Fibroblast of skin of abdomen (primary cell): ENCODE measurements at places on chromosomes 3 and 15.

DNA sequence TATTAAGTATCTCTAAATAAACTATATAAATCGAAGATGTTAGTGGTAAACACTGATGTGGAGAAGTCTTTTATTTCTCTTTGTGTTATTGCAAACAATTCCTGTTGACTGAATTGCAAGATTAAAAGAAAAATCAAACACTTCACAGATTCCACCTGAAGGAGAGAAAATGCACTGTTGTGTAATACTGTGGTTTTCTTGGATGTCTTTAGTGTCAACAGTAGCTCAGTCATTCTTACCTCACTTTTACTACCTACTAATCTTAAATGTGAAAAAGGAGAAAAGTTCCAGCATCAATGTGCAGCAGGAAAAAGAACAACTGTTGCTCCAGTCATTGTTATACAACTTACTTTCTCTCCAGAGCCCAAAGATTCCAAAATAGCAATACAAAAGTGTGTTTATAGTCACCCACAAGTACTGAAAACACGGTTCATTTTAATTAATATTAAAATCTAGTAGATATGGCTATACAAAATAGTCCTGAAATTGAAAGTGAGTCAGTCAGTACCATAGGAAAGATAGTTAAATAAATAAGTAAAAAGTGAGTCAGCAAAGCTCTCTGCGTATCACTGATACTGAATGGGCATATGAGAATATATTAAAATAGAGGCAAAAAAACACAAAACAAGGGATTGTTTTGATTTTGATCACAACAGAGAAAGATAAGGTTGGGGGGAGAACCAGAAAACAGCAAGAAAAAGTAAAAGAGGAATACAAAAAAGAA is 90.5 kb upstream of the CSPG5 start:
- DNase-seq, result no peak

GRCh38 chr15:95347837-95348236 is 982.7 kb upstream of the NR2F2 start:
- no peak for DNase-seq

DNA sequence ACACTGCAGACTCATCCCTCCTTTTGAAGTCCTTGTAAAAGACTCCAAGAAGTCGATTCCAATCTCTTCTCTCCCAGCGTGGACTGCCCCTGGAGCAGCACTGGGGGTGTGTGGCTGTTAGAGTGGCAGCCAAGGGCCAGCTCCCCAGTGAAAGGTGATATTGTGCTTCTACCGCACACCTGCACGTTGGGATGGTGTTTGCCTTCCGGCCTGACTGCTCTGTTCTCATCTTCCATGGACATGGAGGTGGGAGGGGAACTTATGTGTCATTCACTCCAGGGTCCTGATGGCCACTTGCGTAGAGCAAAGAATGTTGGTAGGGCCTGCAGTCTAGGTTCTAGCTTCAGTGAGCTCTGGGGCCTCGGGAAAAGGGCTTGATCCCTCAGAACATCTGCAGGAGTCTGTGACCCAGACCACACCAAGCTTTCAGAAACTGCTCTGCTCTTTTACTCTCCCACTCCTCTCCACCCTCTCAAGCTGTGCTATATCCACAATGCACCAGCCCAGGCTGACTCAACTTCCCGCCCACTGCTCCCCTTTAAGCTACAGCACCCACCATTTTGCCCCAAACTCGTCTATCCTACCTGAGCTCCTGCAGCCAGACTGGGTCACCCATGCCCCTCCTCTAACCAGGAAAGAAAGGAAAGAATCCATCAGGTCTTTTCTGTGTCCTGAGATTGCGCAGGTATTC is 31.3 kb downstream of the LIPC start:
- no peak for DNase-seq

DNA sequence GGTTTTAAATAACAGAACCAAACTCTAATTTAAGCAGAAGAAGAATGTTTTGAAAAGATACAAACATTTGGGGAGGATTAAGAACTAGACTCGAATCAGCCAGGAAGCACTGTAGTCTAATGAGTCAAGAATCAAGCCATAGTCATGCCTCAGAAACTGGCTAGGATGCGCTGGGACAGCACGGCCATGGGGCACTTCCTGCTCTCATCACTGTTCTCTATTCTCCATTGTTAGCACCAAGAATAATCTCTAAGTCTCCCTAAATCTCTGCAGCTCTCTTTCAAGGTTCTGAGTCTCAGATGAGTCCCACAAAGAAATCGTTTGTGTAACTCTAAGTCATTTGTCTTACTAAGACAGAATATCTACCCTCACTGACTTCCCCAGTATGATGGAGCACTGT is 399.0 kb upstream of the KCNMB2 start:
- DNase-seq, result no peak

- DNase-seq, result no peak
Measured at GRCh38 chr15:25890529-25890928, 27.4 kb upstream of the ATP10A start.

- DNase-seq, result peak; percentile 69
Measured at GRCh38 chr3:100463002-100463401, 29.4 kb upstream of the TMEM45A start.

DNA sequence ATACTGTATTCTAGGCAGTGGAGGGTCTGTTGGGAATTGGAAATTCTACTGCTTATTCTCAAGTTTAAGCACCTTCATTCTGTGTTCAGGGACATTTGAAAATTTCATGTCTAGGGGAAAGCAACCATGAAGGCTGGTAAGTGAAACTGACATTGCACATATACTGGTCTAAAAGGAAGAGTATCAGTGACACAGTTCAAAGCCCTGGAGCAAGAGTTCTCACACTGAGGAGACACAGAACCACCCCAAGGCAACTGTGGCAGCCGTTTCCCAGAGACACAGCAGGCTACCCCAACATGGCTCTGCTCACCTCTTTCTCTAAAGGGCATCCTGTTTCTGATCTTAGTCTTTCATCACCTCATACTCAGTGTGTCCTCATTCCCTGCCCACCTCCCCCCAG is 67.5 kb downstream of the KCNMB2 start:
- no peak for DNase-seq

DNA sequence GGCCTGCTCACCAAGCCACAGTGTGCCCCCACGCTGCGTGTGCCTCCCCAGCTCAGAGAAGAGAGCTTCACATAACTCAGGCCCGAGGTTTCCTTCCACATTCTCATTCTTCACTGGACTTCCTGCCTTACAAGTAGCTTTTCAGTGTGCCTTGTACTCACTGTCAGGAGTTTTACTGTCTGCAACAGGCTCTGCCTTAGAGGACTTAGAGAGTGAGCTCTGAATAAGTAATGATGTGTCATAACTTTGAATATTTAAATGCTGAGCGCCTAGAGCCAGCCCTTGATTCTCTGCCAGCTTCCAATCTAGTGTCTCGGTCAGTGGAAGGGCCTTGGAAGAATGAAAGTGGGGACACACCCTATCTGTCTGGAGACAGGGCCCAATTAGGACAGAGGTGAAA is 41.8 kb downstream of the ITGB5 start:
- DNase-seq, result peak; percentile 88

DNA sequence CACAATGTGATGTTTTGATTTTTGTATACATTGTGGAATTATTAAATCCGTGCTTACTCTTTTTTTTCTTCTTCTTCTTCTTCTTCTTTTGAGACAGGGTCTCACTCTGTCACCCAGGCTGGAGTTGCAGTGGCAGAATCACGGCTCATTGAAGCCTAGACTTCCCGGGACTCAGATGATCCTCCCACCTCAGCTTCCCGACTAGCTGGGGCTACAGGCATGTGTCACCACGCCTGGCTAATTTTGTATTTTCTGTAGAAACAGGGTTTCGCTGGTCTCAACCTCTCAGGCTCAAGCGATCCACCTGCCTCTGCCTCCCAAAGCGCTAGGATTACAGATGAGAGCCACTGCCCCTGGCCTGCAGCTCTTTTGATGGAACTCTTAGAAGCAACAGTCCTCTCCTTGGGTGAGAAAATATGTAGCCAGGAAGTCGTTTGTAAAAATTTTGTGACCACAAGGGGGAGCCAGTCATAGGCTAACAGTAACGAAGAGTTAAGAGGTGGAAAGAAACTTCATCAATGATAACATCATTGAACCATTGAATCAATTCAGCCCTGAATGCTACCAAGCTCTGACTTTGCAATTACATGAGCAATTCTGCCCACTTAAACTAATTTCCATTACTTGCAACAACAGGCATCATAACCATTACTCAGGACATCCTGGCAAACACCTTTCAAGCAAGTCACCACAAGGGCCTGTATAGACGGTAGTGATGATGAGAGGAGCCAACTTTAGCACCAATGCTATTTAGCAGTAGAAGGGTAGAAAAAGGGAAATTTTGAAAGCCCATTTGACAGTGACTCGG is 16.7 kb upstream of the CMTM7 start:
- DNase-seq, result peak; percentile 70

DNA sequence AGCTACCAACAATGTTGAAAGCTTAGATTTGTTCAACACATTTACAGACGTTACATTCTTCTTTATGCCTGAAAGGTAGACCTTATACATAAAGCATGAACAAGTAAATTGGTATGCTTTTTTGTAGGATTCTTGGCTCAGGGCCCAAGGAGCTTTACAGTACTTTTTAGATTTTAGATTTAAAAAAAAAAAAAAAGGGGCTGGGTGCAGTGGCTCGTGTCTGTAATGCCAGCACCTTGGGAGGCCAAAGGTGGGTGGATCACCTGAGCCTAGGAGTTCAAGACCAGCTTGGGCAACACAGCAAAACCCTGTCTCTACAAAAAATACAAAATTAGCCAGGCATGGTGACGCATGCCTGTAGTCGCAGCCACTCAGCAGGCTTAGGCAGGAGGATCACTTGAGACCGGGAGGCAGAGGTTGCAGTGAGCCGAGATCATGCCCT is 39.7 kb downstream of the MEF2A start:
- peak; percentile 26 for DNase-seq

DNA sequence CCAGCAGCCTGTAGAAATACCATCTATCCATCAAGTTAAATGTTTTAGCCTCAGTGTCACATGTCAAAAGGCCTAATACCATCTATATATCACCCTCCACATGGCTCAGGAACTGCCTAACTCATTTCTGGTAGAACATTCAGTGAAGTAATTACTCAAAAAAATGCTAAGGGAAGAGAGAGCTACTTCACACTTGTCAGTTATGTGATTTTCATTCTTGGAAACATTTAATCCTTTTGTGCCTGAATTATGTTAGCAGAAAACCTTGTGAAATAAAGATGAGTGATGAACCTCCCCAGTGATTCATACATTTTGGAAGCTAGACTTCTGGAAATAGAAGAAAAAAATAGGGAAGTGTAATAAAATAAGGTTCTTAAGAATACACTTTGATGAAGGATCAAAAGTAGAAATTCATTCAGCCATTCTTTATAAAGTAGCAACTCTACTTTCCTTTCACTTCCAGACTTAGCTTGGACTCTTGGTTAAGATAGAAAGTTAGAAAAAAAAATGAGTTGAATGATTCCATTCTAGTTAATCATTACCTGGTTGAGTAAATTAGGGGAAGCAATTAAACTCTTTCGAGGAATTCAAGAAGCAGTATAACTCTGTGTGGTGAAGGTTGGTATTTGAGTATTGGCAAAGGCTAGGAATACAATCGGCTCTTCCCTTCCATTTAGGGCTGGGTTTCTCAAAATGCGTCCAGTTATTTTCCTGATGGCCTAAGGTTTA is 3.6 kb downstream of the OTOL1 start:
- peak; percentile 54 for DNase-seq

- DNase-seq, result no peak
Measured at GRCh38 chr3:3117651-3118050, 7.5 kb upstream of the IL5RA start.

- no peak for DNase-seq
Measured at GRCh38 chr15:26259581-26259980, 396.5 kb upstream of the ATP10A start.

- no peak for DNase-seq
Measured at GRCh38 chr15:33959844-33960548, 8.3 kb upstream of the CHRM5 start.

DNA sequence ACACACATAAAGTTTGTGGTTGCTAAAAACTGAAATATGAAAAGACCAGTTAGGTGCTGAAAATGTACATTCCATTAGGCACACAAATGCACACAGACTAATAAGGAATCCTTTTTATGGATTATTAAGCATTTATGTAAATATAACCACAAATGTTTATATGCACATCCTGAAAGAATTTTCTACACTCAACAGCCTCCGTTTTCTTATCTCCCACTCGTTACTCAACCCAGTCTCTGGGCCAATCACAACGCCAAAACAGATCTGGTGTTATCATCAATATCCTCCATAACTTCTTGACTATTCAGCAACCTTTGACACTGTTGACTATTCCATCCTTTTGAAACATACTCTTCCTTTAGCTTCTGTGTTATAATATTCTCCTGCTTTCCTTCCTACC is 136.4 kb downstream of the ATP8B4 start:
- DNase-seq, result peak; percentile 10

DNA sequence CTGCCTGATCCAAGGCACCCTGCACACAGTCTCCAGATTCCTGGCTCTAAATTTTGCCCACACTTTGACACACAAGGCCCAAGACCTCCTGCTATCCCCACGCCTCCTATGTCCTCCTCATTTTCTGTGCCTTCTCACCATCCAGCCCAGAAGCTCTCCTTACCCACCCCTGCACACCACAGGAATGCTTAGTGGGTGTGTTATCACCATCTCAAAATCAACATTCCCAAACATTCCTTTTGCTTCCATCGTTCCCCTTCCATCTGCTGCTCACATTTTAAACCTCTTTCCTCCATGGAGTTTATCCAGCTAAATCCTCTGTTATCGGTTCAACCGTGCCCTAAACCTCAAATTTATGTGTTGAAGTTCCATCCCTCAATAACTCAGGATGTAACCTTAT is 43.9 kb downstream of the DGKG start:
- DNase-seq, result peak; percentile 45

DNA sequence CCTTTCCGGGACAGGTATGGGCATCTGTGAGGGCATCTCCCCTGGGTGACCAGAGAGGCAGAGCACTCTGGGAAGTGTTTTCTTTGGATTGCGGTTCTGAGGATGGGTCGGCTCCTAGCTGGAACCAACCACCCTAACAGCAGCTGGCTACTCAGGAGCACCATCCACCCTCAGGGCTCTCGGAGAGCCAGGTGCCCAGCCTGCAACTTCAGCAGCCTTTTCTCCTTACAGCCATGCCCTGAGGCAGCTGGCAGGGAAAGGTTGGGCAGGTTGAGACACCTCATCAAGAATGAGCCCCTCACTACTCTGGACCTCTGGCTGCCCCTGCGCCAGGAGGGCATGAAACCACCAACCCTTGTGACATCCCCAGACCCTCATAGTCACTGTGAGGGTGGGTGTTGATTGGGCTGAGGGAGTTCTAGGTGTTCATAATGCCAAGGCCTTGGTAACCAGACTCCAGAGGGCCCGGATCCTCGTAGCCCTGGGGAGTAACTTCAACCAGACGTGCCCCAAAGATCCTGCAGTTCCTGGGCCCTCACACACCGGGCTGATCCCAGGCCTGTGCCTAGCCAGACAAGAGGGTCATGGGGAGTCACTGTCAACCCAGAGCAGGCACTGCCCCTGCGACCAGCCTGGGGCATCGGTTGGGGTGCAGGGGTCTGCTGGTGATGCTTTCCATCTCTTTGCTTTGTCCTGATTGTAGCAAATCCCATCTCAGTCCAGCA is 114.4 kb upstream of the ABHD17C start:
- no peak for DNase-seq

DNA sequence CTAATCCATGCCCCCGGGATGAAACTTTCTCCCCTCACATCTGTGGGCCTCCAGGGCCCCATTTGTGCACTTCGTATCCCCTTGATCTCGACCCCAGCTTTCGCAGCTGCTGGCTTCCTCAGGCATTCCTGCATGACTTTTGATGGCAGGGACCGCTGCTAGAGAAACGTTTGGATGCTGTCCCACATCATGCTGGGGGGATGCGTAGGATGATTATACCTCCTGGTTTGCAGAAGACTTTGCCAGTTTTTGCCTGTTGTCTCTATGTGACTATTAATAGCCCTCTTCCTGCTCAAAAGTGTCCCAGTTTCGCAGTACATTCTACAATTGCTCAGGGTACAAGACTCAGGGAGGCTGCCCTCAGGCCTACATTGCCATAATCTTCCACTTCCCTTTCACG is 10.4 kb upstream of the KCNAB1 start:
- no peak for DNase-seq
